CD4-positive, alpha-beta T cell treated with Interleukin-21 for 1 hour (primary cell): ENCODE measurements at places on chromosomes 2 and 18.

- no peak for DNase-seq
These were observed 1.1 kb downstream of the EMILIN1 start for GRCh38 chr2:27079233-27080139.

DNA sequence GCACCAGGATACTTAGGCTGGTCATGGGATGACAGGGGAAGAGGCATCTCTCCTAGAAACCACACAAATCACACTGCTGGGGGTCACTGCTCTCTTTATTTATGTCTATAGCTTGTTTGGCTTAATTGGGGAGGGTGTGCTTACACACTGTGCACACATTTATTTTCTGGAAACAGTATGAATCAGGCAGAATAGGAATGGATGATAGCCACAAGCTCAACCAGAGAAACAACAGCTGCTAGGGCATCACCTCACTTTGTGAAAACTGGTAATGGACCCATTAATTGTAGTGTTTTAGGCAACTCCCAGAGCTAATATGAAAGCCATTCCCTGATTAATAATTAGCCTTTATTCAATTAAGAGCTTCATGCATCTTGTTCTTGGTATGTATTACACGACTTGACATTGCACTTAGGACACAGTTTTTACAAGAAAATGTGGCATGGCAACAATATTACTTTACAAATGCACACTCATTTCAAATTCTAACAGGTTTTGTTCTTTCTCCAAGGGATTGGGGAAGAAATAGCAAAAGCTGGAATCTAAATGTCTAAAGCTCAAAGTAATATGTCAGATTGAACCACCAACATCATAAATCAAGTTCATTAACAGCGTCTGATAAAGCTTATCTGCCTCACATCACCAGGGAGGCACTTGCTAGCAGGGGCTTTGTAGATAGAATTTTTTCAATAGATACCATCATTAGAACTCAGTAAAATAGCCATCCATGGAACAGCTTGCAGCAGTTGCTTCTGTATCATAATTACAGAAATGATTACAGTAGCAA lies 361.9 kb upstream of the FSHR start:
- DNase-seq = no peak

GRCh38 chr2:182368446-182368845 lies 58.4 kb downstream of the PDE1A start:
- no peak for DNase-seq

DNA sequence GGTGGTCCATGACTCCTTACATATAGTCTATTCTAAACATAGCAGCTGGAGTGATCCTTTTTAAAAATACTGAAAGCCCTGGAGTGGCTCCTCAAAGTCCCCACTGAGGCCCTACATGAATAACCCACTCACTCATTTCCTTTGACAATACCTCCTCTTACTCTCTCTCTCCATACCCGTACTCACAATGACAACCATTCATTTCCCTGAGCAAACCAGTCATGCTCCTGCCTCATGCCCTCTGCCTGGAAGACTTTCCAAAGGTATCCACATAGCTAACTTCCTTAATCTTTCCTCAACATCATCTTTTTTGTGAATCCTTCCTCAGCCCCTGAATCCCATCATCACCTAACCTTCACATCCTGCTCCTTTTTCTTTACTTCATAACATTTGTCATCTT lies 102.6 kb downstream of the BAZ2B start:
- DNase-seq = no peak

DNA sequence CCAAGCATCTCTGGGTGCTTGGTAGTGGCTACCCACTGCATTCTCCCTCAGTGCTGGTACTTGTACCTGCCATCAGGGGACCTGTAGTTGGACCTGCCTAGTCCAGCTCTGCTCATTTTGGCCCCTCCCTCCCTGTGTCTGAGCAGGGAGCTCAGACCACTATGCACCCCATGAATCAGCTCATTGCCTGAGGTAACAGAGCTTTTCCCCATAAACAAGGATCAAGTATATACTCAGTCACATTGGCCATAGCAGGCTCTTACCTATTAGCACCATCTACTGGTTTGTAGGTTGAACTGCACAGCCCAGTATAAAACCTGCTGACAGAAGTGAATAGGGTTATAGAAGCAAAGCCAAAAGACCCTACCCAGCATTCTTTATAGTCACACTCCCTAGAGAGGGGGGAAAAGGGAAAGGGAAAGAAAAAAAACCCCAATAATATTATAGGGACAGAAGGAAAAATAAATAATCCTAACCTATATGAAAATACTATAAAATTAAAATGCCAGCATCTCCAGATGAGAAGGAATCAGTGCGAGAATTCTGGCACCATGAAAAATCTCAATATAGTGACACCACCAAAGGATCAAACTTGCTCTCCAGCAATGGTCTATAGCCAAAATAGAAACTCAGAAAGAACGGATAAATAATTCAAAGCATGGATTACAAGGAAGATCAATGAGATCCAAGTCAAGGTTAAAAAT lies 6.9 kb upstream of the FLACC1 start:
- DNase-seq = peak; percentile 74

- DNase-seq = no peak
These were observed 95.4 kb upstream of the CCDC85A start for GRCh38 chr2:56088411-56088810.

DNA sequence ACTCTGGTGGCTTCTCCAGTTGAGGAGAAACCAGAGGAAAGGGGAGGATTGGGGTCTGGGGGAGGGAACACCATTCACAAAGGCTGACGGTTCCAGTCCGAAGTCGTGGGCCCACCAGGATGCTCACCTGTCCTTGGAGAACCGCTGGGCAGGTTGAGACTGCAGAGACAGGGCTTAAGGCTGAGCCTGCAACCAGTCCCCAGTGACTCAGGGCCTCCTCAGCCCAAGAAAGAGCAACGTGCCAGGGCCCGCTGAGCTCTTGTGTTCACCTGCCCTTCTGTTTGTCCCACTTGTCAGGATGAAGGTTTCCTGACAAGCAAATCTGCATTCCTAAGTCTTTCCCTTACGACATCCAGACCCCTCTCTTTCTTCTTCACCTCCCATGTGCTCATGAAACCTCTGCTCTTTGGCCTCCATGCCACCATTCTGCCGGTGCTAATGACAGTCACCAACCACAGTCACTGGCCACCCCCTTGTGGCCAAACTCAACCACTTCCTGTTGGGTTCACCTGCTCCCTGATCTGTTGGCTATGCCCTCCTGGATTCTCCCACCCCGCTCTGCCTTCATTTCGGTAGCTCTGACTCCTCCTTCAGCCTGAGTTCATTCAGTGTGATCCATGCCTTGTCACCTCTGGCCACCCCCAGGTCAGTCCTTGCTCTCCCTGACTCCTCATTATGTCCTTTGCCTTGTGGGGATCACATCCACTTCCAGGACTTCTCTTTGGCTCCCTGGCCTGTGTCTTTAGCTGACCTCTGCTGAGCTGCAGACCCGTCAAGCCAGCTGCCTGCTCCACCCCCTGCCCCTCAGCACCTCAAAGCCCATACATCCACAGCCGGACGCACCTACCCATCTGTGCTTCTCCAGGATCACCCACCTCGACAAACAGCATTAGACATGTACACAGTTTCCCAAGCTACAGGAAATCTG lies 17.6 kb downstream of the EMX1 start:
- no peak for DNase-seq

DNA sequence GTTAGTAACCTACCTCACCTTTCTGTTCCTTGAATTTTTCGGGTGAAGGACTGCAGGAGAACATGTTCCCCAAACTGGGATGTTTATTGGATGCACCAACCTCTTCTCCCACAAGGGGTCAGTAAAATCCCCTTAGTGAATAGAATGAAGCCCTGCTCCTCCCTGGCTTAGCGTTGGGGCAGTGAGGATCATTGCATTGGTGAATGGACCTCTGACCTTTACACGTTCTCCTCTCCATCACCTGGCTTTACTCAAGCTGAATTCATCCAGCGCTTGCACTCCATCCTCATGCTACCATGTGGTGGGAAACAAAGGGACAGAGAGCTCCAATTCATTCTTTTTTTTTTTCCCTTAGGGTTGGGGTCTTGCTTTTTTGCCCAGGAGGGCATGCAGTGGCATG lies 157.2 kb downstream of the MIB1 start:
- peak; percentile 13 for DNase-seq

GRCh38 chr2:169072163-169072925 lies 3.0 kb downstream of the DHRS9 start:
- no peak for DNase-seq

DNA sequence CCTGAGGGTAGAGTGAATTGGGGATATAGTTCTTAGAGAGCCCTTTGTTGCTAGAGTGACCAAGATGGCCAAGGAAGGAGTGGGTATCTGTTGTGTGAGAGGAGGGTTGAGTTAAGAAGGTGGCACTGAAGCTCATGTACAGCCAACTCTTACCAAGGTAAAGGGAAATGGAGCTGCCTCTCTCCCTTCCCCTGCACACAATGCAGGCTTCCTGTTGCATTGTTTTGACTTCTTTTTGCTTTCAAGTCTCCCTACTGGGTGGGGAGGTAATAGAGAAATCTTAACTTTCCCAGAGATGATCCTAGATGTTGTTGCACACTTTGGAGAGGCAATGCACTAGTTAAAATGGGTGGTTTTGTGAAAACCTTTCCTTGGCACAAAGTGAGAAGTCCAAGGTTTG lies 23.8 kb downstream of the HOXD1 start:
- DNase-seq = no peak

GRCh38 chr18:26227051-26227670 lies 916 bp downstream of the TAF4B start:
- no peak for DNase-seq

DNA sequence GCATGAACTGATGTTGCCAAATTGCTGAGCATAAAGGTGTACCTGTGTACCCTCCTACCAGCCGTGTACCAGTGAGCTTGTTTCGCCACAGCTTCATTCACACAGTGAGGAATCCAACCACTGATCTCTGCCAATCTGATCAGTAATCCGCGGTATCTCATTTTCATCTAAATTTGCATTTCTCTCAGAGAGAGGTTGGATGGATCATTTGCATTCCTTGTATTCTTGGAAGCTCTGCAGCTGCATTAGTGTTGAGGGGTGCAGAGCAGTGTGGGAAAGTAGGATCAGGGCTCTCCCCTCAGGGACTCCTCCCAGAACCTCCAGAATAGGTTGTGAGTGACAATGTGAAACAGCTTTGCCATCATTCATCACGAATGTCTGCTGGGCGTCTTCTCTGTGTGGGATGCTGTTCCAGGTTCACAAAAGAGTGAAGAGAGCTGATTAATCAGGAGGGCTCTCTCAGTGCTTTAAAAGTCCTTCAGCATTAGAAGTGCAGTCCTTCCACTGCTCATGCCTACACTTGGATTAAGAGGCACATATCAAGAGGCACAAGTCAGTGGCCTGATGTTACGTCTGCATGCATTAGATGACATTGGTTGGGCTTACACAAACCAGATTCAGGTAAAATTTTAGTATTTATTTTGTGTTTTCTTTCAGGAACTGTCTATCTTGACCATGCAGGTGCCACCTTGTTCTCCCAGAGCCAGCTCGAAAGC lies 7.5 kb downstream of the MOCOS start:
- no peak for DNase-seq

DNA sequence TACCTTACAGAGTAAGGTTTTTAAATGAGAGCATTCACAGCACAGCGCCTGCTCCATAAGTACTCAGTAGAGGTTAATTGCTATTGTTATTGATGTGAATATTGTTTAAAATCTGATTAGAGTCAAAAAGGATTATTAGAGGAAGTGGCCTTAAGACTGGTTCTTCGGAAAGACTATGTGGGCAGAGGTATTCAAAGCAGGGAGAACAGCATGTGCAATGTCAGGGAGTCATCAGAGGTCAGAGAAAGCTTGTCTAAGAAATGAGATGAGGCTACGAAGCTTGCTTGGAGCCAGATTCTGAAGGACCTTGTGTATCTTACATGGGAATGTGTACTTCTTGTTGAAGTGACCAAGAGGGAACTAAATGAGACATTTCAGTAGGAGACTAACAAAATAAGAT lies 49.8 kb downstream of the PMS1 start:
- DNase-seq = no peak

GRCh38 chr2:216195565-216196029 lies 86.4 kb downstream of the XRCC5 start:
- no peak for DNase-seq

DNA sequence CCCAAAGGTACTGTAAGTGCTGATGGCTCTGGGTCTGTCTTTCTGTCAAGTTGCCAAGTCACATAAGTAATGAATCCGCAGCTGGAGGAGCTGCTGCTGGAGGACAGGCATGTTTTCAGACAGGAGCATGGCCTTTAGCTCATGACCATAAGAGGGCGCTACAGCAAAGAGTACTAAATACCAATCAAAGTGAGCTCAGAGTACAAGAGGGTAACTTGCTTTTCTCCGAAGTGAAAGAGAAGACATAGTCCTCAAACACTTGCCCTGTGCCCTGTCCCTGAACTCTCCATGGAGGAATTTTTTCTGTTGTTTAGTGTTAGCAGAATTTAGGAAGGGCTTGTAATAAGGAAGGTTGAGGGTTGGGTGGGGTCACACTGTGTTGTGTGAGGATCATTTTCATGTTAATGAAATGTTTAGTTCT lies 58.0 kb upstream of the EML6 start:
- DNase-seq = peak; percentile 58

GRCh38 chr18:55214534-55214933 lies 255.3 kb upstream of the CCDC68 start:
- DNase-seq = no peak

DNA sequence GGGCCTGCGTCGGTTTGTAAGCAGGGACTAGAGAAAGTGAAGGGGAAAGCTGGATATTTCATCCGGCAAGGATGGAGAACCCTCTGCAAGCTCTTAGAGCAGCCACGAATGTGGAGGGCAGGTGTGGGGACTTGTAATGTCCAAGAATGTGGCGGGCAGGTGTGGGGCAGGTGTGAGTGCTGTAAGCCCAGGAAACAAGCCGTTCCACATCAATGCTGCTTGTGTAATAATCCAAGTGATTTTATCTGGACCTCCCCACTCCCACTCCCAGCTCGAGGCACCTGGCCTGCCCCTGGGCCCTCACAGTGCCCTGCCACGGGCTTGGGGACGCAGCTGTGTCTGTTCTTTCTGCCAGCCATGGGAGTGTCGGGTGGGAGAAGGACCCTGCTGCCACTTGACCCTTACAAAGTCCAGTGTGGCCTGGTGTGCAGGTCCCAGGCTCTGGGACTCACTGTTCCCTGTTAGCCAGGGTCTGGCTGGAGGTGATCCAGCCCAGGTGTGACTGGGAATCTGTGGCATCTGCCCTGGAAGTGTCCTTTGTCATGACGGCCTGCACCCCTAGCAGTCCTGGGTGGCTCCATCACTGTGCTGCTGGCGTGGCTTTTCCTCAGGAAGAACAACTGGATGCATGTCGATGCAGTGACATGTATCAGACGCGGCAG lies 42.8 kb downstream of the SOX11 start:
- DNase-seq = no peak

DNA sequence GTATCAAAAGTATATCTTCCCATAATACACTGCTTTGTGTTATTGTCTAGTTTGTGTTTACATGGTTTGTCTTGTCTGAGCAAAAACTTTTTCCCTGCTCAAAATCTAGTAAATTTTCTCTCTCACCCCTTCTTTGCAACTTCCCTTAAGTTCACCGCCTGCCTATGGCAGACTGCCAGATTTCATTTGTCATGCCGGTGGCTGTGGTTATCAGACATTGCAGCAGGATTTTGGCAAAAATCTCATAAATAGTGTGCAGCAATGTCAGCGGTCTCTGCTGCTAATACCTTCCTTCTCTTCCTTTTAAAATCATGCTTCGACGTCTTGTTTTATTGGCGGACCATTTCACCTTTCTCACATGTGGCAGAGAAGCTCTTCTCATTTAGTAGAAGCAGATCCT lies 45.6 kb upstream of the TMEM178A start:
- DNase-seq = peak; percentile 18
